Naive thymus-derived CD4-positive, alpha-beta T cell (primary cell): ENCODE measurements at places on chromosomes 2 and 18. TPM values are rescaled to one million over a fixed set of nuclear protein-coding genes. Genes with fewer than 3 reads are reported as not detected.

TTR gene
- total RNA-seq = not detected

MATN3 gene
- not detected for total RNA-seq

CRYBA2 gene
- total RNA-seq = not detected

C1D gene
- 17.1 TPM for total RNA-seq

LIMS3 gene
- 1.7 TPM for total RNA-seq

IL1R2 gene
- 0.40 TPM for total RNA-seq

NEU2 gene
- total RNA-seq = not detected

ALPP gene
- total RNA-seq = not detected

EHBP1 gene
- 30.0 TPM for total RNA-seq

NOL4 gene
- not detected for total RNA-seq

RELCH gene
- 52.0 TPM for total RNA-seq

RBBP8 gene
- 1.5 TPM for total RNA-seq

- no peaks in the 10 kb centered on the region for H3K4me1 ChIP-seq
- H3K27ac ChIP-seq = no peak overlapping the region
- no peak overlapping the region for H3K4me3 ChIP-seq
- H3K36me3 ChIP-seq = no peaks in the 10 kb centered on the region
These were observed 34.6 kb upstream of the PAIP2B start for GRCh38 chr2:71261534-71261933.

DNA sequence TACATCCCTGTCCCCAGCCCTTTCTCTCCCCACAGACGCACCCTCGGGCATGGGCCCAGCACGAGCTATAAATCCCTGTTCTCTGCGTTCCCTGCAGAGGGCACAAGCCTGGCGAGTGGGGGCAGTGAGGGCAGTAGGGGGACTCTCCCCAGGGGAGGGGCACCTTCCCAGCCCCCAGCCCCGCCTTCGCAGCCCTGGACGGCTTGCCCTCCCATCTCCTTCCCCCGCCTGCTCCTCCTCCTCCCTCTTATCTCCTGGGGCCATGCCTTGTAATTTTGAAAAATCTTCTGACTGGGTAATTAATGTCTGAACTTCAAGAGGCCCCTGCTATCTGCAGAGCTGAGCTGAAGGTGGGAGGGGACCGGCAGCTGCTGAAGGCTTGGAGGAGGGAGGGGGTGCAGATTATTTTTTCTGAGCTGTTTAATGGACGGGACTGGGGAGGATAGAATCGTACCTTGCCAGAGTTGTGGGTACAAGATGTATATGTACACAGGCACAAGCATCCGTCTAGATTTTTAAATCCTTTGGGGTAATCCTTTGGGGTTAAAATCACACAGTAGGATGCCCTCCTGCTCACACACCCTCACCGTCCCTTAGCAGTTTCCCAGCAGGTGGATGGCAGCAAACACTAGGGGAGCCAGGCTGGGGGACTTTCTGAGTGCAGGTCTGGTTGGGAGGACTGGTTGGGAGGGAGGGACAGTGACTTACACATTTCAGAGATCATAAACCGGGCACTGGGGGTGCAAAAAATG lies 121.9 kb downstream of the SMAD7 start:
- H3K4me3 ChIP-seq = no peak overlapping the region
- H3K27ac ChIP-seq = no peak overlapping the region
- H3K36me3 ChIP-seq = no peaks in the 10 kb centered on the region
- peaks cover 17% of the 10 kb centered on the region for H3K4me1 ChIP-seq
- DNase-seq = no peak

GRCh38 chr2:104860451-104860790 lies 6.5 kb downstream of the POU3F3 start:
- no peak overlapping the region for H3K4me3 ChIP-seq
- no peak for DNase-seq
- H3K27me3 ChIP-seq = peaks cover 4% of the 10 kb centered on the region

DNA sequence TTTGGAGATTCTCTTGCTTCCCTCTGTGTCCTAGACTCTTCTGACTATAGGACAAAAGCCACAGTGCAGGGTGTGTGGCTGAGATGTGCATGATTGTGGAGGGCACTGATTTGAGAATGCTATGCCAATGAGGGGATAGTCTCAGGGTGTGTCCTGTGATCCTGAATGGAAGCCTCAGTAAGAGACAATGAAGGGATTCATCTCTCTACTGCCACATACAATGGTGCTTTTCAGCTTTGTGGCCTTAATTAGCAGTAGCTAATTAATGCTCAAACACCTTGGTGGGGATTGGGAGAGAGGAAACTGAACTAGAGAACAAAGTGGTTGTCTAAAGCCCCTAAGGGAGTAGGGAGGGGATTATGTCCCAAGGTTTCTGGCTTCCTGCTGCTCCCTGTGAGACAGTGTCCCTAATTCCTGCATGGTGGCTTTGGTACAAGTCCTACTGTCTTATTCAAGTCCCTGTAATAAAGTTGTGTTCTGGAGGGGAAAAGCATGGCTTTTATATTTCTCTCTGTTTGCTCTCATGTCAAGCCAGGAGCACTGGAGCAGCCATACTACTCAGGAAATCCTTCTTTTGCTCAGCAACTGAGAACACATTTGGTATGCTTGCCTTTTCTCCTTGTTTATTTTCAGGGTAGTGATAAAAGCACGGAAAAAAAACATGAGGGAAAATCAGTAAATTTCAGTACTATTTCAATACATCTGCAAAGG lies 415.2 kb upstream of the TCF4 start:
- DNase-seq = no peak
- no peak overlapping the region for H3K27ac ChIP-seq
- H3K36me3 ChIP-seq = no peaks in the 10 kb centered on the region
- H3K4me1 ChIP-seq = no peaks in the 10 kb centered on the region
- H3K4me3 ChIP-seq = no peak overlapping the region

GRCh38 chr2:241339839-241340630 lies 16.1 kb upstream of the FARP2 start:
- H3K4me3 ChIP-seq = no peak overlapping the region
- H3K27me3 ChIP-seq = no peaks in the 10 kb centered on the region
- peaks cover 17% of the 10 kb centered on the region for H3K36me3 ChIP-seq
- DNase-seq = no peak
- no peak overlapping the region for H3K27ac ChIP-seq
- peaks cover 11% of the 10 kb centered on the region for H3K4me1 ChIP-seq

DNA sequence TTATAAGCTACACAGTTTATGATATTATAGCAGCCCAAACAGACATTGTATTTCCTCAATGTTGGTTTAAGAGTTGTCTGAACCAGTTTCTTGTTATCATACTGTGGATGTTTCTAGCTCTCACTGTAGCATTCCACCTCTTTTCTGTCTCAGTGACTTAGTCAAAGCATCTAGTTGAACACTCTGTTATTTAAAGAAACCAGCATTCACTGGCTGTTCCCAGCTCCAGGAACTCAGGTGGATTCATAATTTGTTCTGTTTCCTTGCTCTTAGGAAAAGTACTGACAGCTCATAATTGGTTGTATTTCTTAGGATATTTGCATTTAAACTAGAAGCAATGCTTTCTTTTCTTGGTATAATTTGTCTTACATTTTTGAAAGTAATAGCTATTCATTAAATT lies 17.5 kb downstream of the LRATD1 start:
- H3K36me3 ChIP-seq = no peaks in the 10 kb centered on the region
- H3K27ac ChIP-seq = no peak overlapping the region
- H3K4me3 ChIP-seq = no peak overlapping the region
- no peaks in the 10 kb centered on the region for H3K27me3 ChIP-seq
- no peak for DNase-seq
- no peaks in the 10 kb centered on the region for H3K4me1 ChIP-seq

- no peaks in the 10 kb centered on the region for H3K36me3 ChIP-seq
These were observed 135.7 kb downstream of the EVA1A start for GRCh38 chr2:75424936-75425619.

DNA sequence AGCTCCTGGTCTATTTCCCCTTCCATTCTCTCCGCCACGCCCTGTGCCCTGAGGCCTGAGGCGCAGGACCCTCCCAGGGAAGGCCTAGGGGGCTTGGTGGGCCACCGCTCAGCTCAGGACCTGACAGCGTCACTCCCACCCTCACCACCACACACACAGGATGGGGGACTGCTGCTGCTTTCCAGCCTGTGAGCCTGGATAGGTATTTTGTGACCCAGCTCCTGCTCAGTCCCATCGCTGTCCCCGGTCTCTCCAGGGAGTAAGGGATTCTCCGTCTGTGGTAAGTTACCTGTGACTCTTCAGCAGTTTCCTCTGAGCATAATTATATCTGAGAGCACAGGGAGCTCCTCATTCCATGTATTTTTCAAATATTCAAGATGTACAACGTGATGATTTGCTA lies 16.3 kb downstream of the FAM228A start:
- no peak overlapping the region for H3K4me3 ChIP-seq
- H3K36me3 ChIP-seq = no peaks in the 10 kb centered on the region
- H3K4me1 ChIP-seq = no peaks in the 10 kb centered on the region
- H3K27me3 ChIP-seq = no peaks in the 10 kb centered on the region
- DNase-seq = no peak

- no peak for DNase-seq
- H3K27me3 ChIP-seq = no peaks in the 10 kb centered on the region
- no peak overlapping the region for H3K27ac ChIP-seq
- H3K4me3 ChIP-seq = no peak overlapping the region
These were observed 62.2 kb downstream of the RBMS1 start for GRCh38 chr2:160431441-160431840.

- no peak for DNase-seq
- H3K27me3 ChIP-seq = no peaks in the 10 kb centered on the region
- H3K4me1 ChIP-seq = no peaks in the 10 kb centered on the region
- H3K4me3 ChIP-seq = no peak overlapping the region
- no peaks in the 10 kb centered on the region for H3K36me3 ChIP-seq
- no peak overlapping the region for H3K27ac ChIP-seq
These were observed 2.9 kb downstream of the STON1 start for GRCh38 chr2:48532824-48533223.

DNA sequence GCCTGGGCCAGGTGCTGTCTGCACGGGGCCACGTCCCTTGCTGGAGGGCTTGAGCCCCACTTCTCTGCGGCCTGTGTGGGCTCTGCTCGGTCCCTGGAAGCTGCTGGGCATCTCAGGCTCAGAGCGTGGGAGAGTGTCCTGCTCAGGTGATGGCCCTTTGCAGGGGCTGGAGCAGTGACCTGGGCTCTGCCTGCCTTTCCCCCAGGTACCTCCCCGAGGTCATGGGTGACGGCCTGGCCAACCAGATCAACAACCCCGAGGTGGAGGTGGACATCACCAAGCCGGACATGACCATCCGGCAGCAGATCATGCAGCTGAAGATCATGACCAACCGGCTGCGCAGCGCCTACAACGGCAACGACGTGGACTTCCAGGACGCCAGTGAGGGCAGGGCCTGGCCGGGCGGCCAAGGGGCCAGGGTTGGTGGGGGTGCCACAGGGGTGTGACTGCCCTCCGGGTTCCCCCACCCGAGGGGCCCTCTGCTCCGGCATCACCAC lies 29.9 kb downstream of the GPC1 start:
- H3K27ac ChIP-seq = no peak overlapping the region
- H3K4me1 ChIP-seq = no peaks in the 10 kb centered on the region
- H3K36me3 ChIP-seq = no peaks in the 10 kb centered on the region
- H3K4me3 ChIP-seq = no peak overlapping the region
- no peaks in the 10 kb centered on the region for H3K27me3 ChIP-seq

DNA sequence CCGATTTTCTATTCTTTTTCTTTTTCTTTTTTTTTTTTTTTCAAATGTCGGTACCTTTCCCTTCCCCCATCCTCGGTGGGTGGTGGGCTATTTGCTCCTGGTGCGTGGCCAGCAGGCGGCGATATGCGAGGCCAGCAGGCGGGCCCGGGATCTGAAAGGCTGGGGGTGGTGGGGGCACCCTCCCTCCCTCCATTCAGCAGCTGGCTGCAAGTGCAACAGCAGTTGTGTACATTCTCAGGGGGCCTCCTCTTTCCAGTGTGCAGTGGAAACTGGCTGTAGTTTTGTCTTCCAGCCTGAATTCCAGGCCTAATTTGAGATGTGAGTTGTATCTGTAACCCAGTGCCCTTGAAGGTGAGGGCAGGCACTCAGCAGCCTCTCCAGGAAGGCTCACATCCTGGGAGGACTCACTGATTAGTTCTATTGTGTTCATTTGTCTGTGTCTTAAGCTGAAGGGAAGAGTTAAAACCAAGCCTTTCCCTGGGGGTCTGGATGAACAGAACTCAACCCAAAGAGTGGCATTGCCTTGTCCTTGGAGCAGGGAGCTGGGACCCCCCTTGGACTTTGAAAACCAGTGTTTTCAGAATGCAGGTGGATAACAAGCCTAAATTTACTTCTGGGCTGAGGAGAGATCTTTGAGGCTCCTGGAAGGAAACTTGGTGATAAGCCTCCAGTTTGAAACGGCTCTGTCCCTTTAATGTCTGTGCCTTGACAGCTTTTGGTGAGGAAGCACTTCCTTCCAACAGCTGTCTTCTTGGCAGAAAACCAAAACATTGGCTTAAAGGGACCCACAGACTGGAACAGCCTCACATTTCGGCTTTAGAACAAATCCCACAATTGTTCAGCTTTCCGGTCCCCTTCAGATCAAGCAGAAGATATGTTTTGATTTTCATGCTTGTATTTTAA lies 3.3 kb downstream of the MYCN start:
- peaks cover 6% of the 10 kb centered on the region for H3K27me3 ChIP-seq
- no peak for DNase-seq
- H3K4me1 ChIP-seq = peaks cover 25% of the 10 kb centered on the region
- no peak overlapping the region for H3K4me3 ChIP-seq

GRCh38 chr2:177171418-177171865 lies 41.2 kb upstream of the HNRNPA3 start:
- H3K4me3 ChIP-seq = no peak overlapping the region
- H3K36me3 ChIP-seq = no peaks in the 10 kb centered on the region
- no peaks in the 10 kb centered on the region for H3K27me3 ChIP-seq
- H3K27ac ChIP-seq = no peak overlapping the region
- no peak for DNase-seq

DNA sequence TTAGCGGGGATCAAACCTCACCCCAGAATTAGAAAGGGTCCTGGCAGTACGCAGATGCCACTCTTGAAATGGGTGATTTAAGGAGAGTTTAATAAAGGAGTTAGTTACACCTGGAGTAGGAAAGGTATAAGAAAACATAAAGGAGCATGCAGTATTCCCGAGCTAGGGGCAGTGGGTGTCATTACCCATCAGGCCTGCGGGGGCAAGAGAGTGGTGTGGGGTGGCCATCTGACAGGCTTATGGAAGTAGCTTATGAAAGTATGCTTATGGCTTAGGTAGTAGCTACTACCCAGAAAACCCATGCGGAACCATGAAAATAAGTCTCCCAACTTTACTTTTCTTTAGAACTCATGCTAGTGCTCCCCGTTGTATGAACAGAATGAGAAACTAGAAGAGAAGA lies 568.9 kb upstream of the ACVR2A start:
- no peak overlapping the region for H3K27ac ChIP-seq
- no peak overlapping the region for H3K4me3 ChIP-seq
- no peaks in the 10 kb centered on the region for H3K27me3 ChIP-seq
- DNase-seq = no peak
- H3K36me3 ChIP-seq = no peaks in the 10 kb centered on the region
- no peaks in the 10 kb centered on the region for H3K4me1 ChIP-seq

DNA sequence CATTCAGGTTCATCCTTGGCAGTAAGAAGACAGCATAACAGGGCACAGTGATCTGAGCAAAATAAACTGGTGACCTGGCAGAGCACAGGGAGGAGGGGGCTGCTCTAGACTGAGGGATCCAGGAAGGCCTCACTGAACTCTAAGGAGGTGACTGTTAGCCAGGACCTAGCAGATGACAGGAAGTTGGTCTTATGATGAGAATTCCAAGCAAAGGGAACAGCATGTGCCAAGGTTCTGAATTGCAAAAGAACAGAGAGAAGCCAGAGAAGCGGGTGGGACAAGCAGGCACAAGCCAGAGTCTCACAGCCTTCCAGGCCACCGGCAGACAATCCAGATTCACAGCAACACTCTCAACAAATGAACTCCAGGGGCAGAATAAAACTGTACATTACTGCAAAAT lies 152.7 kb upstream of the PTPRM start:
- H3K36me3 ChIP-seq = no peaks in the 10 kb centered on the region
- no peak for DNase-seq
- no peak overlapping the region for H3K27ac ChIP-seq
- H3K4me3 ChIP-seq = no peak overlapping the region
